ENCODE measurements at places on chromosomes 13 and 19.
A peak's percentile ranks its signal among the peaks of the same experiment; 100 is the strongest.

DNA sequence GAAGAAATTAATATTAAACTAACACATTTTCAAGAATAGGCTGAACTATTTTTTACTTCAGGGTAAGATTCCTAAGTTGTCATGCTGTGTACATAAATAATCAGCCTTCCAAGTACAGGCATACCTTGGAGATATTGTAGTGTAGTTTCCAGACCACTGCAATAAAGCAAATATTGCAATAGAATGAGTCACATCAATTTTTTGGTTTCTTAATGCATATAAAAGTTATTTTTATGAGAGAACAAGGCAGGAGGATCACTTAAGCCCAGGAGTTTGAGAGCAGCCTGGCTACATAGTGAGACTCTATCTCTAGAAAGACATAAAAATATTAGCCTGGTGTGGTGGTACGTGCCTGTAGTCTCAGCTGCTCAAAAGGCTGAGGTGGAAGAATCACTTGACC is 511.5 kb downstream of the UQCRFS1 start:
- DNase-seq = no peak

DNA sequence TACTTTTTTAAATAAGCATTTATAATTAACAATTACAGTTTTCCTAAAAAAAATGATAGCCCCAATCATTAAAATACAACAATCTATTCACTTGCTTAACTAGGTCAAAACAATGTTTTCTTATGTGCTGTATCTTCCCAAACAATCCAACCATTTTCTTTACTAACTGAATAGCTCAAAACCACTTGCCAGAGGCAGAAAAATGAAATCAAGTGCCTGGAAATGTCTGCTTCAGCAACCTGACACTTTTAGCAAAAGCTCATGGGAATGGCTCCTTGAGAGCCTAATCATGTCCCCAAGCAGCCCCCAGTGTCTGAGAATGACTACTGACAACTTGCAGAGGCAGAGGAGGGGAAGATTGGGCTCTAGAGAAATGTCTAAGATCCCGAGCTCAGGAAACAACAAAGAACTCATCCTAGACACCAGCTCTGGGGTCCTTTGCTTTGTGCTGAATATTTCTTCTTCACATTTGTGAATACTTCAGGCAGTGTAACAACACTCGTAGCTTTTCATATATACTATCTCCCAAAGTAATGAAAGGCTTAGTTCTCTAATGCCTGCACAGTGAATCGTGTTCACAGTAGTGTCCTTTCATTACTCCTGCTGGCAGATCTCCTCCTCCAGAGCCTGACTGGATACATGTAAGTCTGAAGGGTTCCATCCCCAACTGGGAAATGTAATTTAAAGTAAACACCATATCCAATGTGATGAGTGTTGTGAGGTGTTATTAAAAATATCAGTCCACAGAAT is 280.0 kb downstream of the LHFPL6 start:
- no peak for DNase-seq

DNA sequence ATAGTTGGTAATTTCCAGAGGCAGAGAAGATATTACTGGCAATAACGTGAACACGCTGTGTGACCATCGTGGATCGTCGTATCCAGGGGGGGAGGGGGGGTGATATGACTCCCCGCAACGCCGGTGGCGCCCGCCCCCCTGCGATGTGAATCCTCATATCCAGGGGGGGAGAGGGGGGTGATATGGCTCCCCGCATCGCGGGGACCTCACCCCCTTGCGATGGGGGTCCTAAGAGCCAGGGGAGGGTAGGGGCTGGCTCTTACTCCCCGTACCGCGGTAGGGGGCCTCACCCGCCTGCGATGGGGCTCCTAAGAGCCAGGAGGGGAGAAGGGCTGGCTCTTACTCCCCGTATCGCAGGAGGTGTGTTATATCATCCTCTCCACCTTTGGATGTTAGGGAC is 31.3 kb upstream of the RGCC start:
- DNase-seq = no peak

DNA sequence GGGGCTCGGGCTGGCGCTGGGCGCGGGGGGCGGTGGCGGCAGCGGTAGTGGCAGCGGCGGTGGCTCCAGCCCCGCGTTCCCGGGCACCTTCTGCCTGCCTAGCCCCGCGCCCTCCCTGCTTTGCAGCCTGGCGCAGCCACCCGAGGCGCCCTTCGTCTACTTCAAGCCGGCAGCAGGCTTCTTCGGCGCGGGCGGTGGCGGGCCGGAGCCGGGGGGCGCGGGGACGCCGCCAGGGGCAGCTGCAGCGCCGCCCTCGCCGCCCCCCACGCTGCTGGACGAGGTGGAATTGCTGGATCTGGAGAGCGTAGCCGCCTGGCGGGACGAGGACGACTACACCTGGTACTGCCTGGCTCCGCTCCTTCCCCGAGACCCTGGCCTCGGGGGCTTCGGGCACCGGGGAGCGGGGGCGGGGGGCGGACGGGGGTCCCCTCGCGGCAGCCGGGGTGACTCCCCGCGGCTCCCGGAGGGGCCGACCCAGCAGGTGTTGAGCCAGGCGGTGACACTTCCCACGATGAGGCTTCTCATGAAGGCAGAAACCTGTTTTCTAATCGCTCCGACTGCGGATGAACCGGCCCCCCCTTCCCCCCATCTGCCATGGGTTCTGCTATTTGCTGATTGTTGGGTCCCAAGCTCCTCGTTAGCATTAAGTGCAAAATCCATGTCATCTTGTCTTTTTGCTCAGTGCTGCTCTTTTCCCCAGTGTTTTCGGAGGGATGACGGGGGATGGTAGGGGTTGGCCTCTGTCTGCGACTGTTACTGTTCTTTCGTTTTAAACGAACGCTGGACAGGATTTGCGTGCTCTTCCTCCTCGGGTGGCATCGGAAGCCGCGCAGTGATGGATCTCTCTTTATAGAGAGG is 943 bp downstream of the SLAIN1 start:
- peak; percentile 4 for DNase-seq

All from stimulated activated CD8-positive, alpha-beta memory T cell treated with anti-CD3 and anti-CD28 coated beads, Interleukin-15, amount 100 ng/mL, for 48 hours (primary cell).